Stimulated activated CD4-positive, alpha-beta T cell treated with anti-CD3 and anti-CD28 coated beads, TNF-alpha, amount 100 ng/mL, for 1 hour (primary cell): ENCODE measurements at places on chromosomes 1 and 21.

GRCh38 chr1:183051546-183051945 is 28.3 kb downstream of the LAMC1 start:
- no peak for DNase-seq

- no peak for DNase-seq
Measured at GRCh38 chr1:191290441-191290840, 812.8 kb upstream of the BRINP3 start.

GRCh38 chr1:17163789-17164666 is 40.9 kb upstream of the PADI1 start:
- no peak for DNase-seq

DNA sequence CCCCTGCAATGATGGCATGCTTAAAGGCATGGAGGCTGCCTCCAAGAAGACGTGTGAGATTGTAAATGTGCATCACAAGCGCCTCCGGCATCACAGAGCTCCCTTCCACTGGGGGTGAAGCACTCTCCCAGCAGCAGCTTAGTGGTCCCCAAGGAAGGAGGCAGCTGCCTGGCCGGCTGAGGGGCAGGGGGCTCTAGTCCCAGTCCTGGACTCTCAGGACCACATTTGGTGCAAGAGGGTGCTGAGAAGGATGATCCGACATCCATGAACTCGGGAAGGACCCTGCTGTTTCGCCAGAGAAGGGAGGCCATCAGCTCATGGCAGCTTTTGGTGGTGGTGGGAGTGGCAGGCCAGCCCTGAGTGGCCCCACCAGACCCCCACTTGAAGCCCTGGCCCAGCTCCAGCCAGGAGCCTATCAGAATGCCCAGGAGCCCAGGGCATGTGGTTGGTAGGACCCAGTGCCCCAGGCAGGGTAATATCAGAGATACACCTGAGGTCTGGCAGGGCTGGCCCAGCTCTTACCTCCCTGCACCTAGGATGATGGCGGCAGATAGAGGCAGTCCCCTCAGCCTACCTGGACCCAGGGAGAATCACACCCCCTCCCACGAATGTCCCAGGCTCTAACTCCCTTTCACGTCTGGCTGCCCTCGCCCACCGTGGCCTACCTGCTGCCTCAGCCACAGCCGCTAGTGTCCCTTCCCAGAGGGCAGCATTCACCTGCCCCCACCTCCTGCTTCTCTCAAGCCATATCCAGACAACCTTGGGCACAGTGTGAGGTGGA is 2.4 kb upstream of the WNT9A start:
- DNase-seq, result no peak

GRCh38 chr1:183808296-183809027 is 3.5 kb downstream of the RGL1 start:
- no peak for DNase-seq

DNA sequence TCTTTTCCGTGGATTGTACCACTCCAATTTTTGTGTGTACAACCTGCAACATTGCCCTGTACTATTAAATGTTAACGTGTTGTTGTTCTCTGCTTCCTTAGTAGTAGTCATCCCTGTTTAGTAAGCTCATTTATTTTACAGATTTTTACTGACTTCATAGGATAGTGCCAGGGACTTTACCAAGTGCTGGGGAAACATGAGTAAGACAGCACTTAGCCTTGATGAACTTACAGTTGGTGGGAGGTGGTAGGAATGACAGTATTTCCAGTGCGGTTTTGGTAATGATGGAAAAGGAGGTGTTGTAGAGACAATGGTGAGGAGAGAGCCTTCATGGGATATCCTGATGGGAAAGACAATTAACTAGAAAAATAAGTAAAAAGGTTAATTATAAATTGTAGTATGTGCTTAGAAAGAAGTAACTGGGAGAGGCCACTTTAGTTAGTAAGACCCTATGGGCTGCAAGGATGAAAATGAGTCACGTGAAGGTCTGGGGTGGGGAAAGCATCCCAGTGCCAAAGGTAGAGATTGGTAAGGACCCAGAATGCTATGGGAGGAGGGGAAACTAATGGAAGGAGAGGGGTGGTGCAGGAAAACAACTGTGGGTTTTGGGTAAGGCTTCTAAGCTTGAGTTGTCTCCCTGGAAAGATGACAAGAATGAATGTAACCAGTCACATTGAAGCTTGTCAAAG is 1.7 kb downstream of the RLF start:
- no peak for DNase-seq

GRCh38 chr1:119008483-119009311 is 20.6 kb upstream of the TBX15 start:
- no peak for DNase-seq

GRCh38 chr1:12232221-12232620 is 2.4 kb downstream of the VPS13D start:
- no peak for DNase-seq

DNA sequence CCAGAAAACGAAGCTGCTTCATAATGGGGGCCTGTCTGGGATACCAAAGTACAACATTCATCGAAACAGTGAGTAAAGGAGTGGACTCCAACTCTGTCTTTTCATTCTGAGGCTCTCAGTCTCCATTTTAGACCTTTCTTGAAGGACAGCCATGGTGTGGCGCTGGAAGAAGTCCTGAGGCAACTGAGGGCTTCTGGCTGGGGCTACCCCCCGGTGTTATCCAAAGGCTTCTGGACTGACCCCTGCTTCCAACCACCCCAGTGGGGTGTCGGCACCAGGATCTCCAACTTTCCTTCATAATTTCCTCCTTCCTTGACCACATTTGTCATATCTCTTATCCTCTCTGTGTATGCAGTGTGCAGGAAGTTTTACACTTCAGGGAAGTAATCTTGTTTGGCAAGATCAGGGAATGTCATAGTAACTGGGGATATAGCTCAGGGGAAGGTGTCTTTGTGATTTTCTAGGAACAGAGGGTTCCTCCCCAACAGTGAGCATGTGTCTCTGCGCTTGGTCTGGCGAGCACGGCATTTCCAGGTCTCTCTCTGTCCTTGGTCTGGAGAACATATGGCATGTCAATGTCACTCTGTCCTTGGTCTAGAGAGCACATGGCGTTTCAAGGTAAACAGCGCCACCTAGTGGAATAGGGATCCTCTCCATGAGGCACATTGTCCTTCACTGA is 19.4 kb upstream of the BSDC1 start:
- peak; percentile 52 for DNase-seq

- DNase-seq, result no peak
Measured at GRCh38 chr1:95084317-95085176, 11.8 kb upstream of the ALG14 start.

- no peak for DNase-seq
Measured at GRCh38 chr1:110056776-110057175, 13.7 kb downstream of the ALX3 start.
